Fibroblast of villous mesenchyme (primary cell): ENCODE measurements at places on chromosomes 12 and 14.

DNA sequence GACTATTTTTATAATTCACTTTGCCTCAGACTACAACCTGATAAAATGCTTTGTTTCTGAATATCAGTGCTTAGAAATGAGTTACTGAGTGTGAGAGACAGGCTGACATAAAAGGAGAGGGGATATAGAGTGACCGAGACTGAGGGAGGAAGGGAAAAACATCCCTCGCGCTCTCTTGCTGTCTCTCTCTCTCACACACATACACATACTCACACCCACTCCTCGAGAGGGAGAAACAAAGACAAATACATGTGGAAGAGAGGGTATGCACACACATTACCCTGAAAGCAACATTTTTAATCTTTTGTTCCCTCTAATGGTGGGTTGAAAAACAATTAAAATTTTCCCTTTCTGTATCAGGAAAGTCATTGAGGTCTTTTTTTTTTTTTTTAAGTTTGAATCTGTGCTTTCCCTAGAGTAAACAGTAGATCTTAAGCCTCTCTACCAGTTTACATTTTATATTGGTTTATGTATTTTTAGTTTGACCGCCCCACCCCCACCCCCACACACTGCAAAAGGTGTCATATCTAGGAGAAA is 45.3 kb downstream of the FRS2 start:
- DNase-seq = no peak

DNA sequence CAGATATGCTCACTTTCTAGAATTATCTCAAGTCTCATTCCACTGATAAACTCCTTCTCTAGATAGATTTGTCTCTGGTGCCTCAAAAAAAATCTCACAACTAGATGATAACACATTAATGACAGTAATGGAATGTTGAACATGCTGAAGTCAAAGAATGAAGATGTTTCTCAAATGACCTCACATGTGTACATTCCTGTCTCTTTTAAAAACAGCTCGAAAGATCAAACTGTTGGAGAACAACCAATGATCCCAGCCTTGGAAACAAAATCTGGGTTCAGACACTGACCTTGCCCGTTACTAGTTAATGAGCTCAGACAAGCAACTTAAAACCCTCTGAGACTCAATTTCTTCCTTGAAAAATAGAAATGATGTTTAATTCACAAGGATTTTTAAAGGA is 44.7 kb upstream of the KCNJ8 start:
- DNase-seq = peak; percentile 53

DNA sequence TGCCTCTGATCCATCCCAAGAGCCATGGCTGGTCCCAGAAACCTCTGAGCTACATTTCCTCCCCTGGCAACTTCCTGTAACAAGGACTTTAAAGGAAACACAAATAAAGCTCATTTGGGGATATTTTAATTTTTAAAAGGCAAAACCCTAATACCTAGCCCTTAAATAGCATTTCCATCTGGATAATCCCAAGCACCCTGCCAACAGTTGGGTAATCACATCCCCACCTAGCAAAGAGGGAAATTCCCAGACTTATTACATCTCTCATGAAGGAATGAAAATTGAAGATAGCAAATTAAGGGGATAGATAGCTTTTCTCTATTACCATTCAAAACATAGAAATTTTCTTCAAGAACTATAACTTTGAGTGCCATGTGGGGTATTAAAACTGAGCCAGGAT is 213.7 kb upstream of the BMP4 start:
- no peak for DNase-seq

GRCh38 chr14:22314183-22314820 is 274.7 kb downstream of the DAD1 start:
- DNase-seq = peak; percentile 56

GRCh38 chr12:27336282-27336653 is 3.6 kb downstream of the BMAL2 start:
- DNase-seq = no peak

DNA sequence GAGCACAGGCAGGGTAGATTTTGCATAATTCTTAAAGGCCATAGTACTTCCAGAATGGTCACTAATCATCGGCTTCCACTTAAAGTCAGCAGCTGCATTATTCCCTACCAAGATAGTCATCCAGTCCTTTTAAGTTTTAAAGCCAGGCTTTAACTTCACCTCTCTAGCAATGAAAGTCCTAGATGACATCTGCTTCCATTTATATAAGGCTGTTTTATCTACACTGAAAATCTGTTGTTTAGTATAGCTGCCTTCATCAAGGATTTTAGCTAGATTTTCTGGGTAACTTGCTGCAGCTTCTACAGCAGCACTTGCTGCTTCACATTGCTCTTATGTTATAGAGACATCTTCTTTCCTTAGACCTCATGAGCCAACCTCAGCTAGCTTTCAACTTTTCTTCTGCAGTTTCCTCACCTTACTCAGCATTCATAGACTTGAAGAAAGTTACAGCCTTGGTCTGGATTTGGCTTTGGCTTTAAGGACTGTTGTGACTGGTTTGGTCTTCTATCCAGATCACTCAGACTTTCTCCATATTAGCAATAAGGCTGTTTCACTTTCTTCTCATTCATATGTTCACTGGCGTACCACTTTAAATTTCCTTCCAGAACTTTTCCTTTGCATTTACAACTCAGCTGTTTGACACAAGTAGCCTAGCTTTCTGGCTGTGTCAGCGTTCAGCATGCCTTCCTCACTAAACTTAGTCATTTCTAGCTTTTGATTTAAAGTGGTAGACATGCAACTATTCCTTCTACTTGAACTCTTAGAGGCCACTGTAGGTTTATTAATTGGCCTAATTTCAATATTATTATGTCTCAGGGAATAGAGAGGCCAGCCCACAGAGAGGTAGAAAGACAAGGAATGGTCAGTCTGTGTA is 209.9 kb upstream of the GARIN2 start:
- peak; percentile 37 for DNase-seq

DNA sequence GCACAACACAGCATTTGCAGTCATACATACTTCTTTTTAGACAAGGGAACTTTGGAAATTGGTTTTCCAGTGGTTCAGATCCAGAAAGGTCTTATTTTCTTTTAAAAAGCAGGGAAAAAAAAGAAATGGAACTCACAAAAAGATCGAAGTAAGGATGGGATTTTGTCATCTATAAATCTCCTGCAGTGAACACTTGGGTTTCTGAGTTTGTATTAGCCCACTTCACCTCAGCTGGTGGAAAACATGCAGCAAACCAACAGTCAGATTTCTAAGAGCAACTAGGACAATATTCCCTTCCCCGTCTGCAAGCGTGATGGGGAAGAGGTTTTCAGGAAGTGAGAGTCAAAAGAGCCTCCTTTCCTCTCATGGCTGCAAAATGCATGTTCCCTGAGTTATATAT is 4.6 kb downstream of the MYF5 start:
- DNase-seq = no peak

DNA sequence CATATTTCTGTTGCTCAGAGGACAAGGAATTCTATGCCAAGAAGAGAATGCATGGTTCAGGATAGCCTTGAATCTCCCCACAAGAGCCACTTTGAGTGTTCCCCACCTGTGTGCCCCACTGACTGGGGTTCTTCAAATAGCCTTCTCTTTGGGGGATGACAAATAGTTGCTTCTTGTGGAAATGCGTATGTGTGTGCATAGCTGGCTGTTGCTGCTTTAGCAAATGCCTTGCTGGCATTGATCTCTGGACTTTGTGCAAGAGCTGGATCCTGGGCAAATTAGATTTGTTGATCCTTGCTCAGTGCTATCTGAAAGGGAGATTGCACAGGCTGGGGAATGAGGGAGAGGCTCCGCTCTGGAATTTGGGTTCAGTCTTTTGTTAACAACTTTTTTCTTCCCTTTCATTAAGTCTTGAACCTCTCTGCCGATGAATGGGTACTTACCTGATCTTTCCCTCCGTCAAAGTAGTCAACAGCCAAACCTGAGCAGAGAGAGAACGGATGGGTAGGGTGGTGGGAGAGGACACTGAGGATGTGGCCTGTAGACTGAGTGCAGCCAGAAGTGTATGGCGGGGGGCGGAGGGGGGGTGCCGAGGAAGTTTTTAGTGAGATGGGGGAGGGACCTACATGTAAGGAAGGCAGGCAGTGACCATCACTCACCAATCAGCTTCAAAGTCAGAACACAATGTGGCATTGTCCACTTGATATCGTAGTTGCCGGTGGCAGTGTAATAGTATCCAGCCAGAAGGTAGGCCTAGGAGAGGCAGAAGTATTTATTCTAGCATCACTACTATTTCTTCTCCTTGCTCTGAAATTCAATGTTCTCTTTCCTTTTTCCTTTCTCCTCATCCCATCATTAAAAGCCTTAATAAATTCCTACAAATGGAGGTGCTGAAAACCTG is 10.7 kb downstream of the EMG1 start:
- no peak for DNase-seq

GRCh38 chr14:22780105-22780679 is 13.7 kb downstream of the OXA1L start:
- peak; percentile 30 for DNase-seq

GRCh38 chr14:69042787-69043444 is 63.8 kb upstream of the ACTN1 start:
- DNase-seq = peak; percentile 62

DNA sequence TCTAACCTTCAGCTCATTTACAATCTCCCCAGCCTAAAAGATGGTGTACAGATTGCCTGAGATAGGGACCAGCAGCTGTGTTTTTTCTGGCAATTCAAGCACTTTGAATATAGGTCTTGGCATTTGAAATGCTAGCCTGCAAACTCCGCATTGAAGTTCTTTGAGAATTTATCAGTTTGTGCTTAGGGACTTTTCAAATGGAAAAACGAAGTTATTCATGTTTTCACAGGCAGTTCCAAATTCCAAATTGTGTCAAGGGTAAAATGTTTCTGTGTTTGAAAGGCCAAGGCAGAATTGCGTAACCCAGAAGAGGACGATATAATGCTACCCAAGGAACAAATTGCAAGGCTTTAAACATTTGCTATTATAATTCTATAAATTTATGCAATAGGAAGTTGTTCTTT is 168.9 kb upstream of the RASSF8 start:
- DNase-seq = peak; percentile 45

DNA sequence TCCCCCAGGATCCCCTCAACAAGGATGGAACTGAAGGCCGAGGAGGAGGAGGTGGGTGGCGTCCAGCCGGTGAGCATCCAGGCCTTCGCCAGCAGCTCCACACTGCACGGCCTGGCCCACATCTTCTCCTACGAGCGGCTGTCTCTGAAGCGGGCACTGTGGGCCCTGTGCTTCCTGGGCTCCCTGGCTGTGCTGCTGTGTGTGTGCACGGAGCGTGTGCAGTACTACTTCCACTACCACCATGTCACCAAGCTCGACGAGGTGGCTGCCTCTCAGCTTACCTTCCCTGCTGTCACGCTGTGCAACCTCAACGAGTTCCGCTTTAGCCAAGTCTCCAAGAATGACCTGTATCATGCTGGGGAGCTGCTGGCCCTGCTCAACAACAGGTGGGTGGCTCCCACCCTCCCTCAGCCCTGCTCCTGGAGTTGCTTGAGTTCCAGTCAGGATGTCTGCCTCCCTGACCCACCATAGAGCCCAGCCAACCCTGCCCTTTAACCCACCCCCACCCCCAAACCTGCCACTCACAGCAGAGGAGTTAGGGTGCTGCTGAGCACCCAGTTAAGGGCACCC is 1.4 kb downstream of the ASIC1 start:
- DNase-seq = no peak

- no peak for DNase-seq
These were observed 234.3 kb downstream of the EFCAB11 start for GRCh38 chr14:89720076-89720687.

DNA sequence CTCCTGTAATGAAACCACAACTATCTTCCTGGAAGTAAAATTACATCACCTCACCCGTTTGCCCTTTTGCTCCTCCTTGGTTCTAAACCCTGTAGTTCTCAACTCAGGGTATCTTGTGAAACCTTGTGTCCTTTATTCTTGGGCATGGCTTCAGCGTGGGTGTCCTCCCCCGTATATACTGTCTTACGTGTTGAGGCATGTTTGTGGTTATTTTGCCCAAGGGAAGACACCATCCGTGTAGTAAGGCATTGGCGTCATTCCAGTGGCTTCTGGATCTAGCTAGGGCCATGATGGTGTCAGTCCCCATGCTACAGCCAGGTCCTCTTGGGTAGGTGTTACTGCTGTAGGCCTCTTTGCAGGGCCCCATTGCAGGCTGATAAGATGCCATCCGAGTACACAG is 115.4 kb downstream of the ZFP36L1 start:
- no peak for DNase-seq

DNA sequence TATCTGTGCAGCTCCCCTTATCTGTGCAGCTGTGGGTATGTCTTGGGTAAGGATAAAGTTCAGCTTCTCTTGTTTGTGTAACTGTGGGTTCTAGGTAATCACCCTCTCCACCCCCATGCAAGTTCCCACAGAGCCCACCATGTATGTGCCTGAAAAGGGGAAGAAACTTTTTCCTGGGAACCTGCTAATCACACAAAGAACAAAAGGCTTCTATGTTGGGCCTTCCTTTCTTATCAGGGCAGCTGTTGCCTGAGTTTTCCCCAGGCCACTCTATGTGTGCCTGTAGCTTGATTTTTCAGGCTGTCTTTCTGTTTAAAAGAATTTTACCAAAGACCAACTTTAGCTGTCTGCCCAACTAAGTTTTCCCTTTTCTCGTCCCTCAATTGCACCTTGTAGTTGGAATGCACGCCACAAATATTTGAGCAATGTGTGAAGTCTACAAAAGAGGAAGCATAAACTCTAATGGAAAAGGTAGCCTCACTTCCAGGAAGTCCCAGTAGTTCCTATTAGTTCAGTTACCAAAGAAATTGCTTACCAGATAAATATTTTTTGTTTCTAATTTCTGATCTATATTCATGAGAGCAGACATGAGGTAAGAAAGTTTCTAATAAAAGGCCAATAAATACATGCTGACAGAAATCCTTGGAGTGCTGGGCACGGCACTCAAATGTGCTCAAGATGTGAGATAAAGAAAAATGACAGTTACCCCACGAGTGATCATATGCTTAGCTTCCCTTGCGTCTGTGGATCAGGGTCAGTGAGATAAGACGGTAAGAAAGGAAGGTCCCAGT is 2.7 kb upstream of the GALC start:
- peak; percentile 40 for DNase-seq

DNA sequence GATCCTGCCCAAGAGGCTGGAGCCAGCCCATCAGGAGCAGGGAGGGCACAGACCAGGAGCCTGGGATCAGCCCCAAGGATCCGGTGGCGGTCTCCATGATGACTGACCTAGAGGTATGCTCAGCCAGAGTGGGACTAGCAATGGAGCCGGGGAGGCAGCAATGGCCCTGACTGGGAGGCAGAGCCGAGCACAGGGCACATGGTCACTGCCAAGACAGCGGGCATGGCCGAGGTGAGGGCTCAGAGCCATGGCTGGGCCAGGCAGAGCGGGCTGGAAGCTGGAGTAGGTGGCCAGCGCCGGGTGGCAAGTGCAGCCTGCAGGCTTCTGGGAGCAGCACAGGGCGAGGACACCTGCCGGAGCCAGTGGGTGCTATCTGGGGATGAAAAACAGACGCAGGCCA is 259.3 kb downstream of the BCL11B start:
- DNase-seq = no peak

DNA sequence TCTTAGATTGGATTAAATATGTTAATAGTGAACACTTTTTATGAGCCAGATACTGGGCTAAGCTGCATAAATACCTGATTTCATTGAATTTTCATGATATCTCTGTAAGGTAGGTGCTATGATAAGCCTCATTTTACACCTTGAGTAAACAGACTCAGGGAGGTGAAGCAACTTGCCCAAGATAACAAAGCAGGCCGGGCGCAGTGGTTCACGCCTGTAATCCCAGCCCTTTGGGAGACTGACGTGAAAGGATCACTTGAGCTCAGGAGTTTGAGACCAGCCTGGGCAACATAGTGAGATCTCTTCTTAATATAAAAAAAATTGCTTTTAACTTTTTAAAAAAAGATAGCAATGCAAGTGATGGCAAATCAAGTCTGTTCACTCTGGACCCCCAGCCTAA is 1.4 kb downstream of the GNB3 start:
- no peak for DNase-seq
